Muscle of arm (tissue), 14 donors: ENCODE measurements at places on chromosomes 13 and 19.
A peak's percentile ranks its signal among the peaks of the same experiment; 100 is the strongest.

- DNase-seq, result no peak
Observed at GRCh38 chr19:801861-802497, 4.7 kb downstream of the PTBP1 start.

GRCh38 chr19:30873003-30873402, 476.2 kb downstream of the TSHZ3 start:
- DNase-seq, result no peak

DNA sequence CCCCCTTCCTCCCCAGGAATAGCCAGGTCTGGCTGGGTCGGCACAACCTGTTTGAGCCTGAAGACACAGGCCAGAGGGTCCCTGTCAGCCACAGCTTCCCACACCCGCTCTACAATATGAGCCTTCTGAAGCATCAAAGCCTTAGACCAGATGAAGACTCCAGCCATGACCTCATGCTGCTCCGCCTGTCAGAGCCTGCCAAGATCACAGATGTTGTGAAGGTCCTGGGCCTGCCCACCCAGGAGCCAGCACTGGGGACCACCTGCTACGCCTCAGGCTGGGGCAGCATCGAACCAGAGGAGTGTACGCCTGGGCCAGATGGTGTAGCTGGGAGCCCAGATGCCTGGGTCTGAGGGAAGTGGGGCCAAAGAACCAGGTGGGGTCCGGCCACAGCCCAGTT, 3.2 kb downstream of the KLK2 start:
- no peak for DNase-seq

DNA sequence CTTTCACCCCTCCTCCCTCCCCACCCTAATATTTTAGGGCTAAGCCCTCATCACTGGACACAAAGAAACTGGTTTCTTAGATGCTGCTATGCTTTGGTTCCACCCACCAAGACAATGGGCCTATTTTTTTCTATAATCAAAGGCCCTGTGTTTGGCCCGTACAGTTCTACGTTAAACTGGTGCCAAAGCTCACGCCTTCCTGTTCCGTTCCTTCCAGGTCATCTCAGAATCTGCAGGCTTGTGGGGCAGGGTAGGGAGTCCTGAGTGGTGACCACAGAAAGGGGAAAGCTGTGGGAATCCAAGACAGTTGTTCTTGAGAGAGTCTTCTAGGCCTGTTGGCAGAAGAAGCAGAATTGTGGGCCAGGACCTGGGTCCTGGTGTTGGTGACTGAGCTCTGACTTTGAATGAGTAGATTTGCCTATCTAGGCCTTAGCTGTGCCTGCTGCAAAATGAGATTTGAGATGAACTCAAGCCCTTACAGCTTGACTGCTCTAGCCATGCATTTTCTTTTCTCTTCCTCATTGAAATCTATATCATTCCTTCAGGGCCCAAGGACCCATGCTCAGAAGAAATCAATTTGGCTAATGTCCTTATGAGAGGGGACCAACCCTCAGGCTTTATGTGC, 19.1 kb upstream of the CXCL17 start:
- DNase-seq, result no peak

DNA sequence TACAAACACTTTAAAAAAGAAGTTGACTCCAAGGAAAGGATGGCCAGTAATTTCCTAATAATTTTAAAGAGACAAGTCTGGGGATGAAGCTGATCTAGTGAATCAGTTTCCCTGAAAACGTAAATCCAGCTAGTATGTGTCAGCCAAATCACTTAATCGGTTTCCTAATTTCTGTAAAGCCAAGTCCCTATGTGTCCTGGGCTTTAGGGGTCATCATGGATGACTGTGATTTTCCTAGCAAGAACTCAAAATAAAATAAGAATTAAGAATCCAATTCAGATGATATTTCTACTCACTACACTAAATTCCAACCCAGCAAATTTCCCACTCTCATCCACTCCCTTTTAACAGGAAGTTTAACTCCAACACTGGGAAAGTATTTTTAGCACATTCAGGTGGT, 35.9 kb downstream of the ELF1 start:
- no peak for DNase-seq

GRCh38 chr13:23928985-23929384, 31.7 kb upstream of the C1QTNF9B start:
- DNase-seq, result no peak

DNA sequence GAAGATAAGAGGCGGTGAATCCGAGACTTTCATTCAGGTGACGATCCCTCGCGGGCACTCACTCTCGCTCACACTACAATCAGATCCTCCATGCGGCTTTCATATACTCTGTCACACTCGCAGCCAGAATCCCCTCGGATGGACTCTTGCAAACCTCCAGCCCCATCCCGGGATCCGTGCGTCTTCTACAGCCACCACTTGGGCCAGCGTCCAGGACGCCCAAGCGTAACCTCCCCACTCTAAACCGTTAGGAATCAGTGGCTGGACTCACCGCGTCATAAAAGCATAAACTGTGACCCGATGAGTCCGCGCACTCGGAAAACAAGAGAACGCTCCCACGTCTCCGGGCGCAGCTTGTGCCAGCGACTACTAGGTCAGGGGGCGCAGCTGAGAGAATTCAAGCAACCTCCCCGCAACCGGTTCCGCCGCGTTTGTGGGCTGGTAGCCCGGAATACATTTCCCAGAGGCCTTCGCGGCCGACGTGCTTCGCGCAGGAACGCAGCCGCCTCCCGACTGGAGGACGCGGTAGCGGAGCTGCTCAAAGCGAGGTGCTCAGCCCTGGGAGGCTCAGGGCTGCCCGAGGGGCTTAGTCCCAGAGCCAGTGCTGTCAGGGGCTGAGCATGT, 27.6 kb downstream of the ZNF607 start:
- peak; percentile 90 for DNase-seq

DNA sequence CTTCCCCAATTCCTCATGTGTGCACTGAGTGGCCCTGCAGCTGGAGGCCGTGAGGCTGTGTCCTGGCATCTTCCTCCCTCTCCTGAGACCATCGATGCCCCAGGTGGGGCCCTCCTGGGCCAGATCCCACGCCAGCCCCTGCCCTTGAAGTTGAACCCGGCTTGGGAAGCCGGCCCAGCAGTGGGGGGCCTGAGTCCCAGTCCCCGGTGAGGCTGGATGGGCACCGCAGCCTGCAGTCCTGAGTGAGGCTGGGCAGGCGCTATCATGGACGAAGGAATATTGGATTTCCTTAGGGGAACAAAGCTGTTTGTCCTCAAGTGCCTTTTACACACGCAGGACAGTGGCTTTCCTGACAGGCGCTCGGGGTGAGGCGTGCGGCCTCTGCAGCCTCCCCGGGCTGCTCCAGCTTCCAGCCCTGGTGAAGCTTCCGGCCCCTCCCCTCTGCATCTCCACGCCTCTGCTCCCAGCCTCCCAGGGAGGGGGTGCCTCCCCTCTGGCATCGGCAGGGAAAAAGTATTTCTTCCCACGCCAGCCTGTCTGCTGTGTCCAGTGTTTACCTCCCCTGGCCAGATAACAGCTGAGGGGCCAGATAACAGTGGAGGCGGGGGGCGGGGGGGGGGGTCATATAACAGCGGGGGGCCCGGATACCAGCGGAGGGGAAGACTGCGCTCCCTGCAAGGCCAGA, 159.5 kb downstream of the KDM4B start:
- DNase-seq, result peak; percentile 52

- no peak for DNase-seq
Observed at GRCh38 chr13:91539286-91540157, 141.1 kb downstream of the GPC5 start.

GRCh38 chr13:23621316-23621645, 51.1 kb downstream of the TNFRSF19 start:
- DNase-seq, result no peak

GRCh38 chr19:44367024-44367423, 10.5 kb upstream of the ZNF112 start:
- DNase-seq, result no peak

- DNase-seq, result no peak
Observed at GRCh38 chr13:100497389-100497788, 91.2 kb downstream of the GGACT start.

- DNase-seq, result no peak
Observed at GRCh38 chr19:11551603-11552235, 7.3 kb downstream of the ELOF1 start.

- DNase-seq, result no peak
Observed at GRCh38 chr19:57443121-57443696, 8.1 kb downstream of the ZNF749 start.

DNA sequence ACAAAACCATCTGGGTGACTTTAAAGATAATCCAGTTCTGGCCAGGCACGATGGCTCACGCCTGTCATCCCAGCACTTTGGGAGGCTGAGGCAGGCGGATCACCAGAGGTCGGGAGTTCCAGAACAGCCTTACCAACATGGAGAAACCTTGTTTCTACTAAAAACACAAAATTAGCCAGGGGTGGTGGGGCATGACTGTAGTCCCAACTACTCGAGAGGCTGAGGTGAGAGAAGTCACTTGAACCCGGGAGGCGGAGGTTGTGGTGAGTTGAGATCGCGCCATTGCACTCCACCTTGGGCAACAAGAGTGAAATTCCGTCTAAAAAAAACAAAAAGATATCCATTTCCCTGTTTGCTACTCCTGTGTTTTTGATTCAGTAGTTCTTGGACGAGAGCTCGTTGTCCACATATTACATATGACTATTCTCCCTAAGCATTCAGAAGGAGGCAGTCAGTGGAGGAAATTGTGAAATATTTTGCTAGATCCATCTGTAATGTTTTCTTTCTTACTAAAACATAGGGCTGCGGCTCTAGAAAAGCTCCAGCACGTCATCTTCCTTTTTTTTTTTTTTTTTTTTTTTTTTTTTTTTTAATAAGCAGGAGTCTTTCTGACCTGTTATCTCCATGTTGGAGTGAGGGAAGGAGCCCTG, 33.6 kb downstream of the ZNF701 start:
- no peak for DNase-seq

DNA sequence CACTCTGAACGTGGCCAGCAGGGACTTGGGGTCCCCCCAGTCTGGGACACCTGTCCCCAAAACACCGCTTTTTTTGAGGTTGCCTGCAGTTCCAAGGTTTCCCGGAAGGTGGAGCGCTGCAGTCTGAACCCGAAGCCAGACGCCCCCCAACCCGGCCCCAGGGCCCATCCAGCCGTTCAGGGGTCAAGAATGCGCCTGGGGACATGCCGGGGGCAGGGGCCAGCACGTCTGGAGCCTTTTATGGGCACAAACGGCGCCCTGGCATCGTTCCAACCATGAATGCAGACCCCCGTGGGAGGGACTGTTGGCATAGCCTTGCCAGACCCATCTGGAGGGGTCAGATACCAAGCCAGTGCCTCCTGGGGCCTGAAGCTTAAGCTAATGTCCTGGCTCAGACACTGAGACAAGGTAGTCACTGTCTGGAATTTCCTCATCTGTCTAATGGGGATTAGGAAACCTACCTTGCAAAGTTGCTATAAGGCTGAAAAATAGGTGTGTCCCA, 6.9 kb downstream of the S1PR5 start:
- no peak for DNase-seq

DNA sequence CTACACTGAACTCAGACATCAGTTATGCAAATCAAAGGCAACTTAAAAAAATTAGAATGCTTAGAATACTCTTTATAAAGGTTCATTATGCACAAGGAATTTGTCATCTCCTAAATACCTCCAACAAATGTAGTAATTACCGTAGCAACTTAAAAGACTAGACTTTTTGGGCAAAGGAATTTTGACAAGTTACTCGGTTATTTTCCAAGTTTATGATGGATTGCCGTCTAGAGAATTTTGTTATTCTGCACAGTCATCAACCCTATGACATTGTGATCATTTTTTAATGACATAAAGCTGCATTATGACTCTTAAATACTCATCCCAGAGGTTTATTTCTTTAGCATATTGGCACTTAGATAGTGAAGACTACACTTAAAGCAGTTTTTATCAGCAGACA, 71.9 kb downstream of the TRPC4 start:
- DNase-seq, result no peak

GRCh38 chr13:38213314-38213713, 136.3 kb upstream of the UFM1 start:
- DNase-seq, result no peak

DNA sequence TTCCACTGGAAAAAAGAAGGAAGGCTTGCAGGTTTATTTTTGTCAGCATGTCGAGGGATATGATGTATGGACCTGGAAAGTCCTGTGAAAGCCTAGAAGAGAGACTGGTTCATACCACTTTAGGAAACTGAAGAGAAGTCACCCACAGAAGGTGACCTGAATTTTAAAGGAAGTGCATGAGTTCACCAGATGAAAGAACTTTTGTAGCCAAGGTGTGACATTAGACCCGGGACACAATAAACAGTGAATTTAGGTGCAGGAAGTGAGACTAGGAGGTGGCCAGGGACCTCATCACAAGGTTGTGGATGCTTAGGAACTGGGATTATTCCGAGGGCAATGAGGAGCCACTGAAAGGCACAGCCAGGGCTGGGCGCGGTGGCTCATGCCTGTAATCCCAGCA, 79.1 kb downstream of the ZNF429 start:
- no peak for DNase-seq

- DNase-seq, result no peak
Observed at GRCh38 chr19:29378543-29379080, 147.2 kb upstream of the VSTM2B start.

DNA sequence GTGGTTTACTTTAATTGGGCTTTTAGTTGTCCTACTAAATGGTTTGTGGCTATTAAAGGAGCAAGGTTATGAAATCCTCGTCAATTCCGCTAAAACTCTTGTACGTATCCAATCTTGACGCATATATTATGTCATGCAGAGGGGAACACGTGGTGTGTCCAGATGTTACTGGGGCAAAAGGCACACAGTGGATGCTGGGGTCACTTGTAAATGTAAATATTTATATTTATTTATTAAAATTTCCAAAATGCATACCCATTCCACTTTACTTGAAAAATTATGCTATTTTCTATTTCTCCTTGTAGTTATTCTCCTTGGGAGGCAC, 36.7 kb upstream of the SLC46A3 start:
- no peak for DNase-seq

GRCh38 chr19:31943191-31943661, 402.2 kb upstream of the ZNF507 start:
- DNase-seq, result no peak

DNA sequence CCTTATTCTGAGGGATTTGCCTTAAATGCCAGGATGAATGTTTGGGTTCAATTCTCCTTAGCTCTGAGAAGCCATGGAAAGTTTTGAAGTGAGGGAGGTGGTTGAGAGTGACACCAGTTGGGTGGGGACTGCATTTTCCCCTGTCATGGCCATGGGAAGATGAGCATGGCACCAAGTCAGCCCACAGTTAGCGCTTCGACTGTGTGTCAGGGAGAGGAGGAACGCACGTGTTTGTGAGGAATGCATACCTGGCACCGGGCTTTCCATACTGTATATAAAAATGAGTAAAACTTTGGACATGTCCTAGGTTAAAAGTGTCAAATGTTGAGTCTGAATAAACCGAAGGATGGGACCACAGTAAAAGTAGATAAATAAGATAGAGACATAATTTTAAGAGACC, 187.5 kb upstream of the KL start:
- no peak for DNase-seq

DNA sequence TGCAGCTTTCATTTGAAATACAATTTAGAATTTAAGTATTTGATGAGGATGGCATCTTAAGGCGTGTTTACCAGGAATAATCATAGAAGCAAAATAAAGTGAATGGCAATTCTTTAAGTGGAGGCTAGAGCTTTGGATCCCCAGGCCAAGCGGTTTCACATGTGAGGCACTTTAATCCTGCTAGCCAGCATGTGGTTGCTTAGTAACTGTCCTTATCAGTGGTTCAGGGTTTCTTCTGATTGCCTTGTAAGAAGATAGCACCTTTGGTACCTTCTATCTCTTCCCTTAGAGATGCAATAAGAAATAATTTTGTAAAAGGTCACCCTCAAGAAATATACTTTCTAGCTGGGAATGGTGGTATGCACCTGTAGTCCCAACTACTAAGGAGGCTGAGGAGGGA, 38.9 kb upstream of the SERP2 start:
- DNase-seq, result no peak
